NCI-H187 (cell line): ENCODE measurements at places on chromosomes 6 and 20.

- no peak for DNase-seq
These were observed 80.3 kb upstream of the RNF24 start for GRCh38 chr20:4095639-4096038.

GRCh38 chr6:13494137-13494536, 6.7 kb upstream of the GFOD1 start:
- DNase-seq: no peak

DNA sequence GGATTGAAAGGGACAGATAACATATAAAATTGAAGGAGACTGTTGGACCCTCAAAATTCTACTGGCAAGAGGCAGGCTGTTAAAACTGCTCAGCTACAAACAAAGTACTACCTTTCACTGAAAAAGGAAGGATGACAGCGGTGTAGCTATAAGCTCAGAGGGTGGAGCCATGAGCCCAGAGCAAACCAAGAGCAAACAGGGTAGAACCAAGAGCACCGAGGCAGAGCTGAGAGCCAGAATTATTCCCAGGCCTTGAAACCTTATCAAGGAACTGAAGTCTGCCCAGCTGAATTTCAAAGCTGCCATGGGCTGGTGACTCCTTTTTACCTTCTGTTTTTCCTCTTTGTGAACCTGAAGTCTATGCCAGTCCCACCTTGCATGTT, 74.7 kb upstream of the SLC4A11 start:
- no peak for DNase-seq

DNA sequence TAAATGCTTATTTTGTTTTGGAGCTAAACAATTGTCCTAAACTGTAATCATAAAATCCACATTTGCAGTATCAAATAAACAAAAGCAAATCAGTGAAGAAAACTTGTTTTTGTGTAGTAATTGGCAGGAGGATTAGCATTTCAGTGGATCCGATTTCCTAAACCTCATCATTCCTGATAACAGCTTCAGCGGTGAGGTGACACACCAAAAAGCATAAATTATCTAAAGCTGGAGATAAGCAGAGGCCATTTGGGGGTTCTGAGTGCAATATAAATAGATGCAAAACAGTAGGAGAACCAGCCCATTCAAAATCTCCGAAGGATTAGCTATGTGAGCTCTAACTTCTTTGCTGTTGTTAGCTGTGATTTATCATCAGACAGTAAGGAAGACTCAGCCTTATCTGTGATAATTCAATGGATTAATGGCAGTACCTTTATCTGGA, 235.8 kb downstream of the EPHA7 start:
- DNase-seq: no peak

DNA sequence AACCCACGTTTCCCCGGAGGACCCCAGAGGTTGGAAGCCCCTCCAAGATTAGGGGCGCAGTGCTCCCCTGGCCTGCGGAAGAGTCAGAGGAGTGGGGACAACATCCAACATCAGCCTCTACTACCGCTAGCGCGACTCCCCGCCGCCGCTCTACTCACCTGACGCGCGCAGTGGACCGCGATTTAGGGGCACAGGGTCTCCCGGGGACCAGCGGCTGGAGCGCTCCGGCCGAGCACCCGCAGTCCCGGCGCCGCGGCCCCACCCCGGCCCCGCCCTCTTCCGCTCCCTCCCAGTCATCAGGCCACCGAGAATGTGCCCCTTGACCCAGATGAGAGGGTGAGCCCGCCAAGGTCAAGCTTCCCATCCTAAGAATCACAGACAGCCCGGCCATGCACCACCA, at the start of gene ZFP57:
Gene ZFP57 (minus strand): TSS at position 249 of the 400 bp plus-strand sequence. CDS start 4,149 bp downstream, outside the sequence.
- DNase-seq: no peak

DNA sequence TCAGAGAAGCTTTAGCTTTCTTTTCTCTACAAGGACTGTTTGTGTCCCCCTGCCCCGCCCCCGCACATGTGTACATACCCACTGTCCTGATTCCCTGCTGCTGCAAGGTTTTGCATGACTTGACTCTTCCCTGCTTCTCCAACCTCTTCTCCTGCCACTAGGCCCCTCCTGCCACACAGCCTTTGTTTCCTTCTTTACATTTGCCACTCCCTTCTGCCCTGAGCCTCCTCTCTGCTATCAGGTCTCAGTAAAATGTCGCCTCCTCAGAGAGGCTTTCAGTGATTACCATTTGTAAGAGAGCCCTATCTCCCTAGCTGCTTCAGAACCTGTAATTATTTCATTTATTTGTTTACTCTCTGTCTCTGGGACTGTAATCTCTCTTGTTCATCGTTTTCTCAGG, 56.4 kb upstream of the VSTM2L start:
- peak; percentile 73 for DNase-seq

DNA sequence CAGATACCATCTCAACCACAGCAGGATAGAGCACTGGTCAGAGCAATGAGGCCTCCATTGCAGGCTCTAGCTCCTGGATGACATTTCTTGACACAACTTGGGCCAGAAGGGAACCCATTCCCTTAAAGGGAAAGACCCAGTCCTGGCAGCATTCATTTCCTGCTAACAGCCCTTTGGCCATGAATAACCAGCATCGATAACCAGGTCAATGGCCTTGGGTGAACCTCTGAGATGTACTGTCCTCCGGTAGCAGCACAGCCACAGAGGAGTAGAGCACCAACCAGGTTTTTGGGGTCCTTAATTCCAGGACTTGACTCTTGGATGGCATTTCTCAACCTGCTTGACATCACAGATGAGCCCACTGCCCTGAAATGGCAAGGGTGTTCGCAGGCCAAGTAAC, 71.2 kb upstream of the FKBP1C start:
- no peak for DNase-seq

DNA sequence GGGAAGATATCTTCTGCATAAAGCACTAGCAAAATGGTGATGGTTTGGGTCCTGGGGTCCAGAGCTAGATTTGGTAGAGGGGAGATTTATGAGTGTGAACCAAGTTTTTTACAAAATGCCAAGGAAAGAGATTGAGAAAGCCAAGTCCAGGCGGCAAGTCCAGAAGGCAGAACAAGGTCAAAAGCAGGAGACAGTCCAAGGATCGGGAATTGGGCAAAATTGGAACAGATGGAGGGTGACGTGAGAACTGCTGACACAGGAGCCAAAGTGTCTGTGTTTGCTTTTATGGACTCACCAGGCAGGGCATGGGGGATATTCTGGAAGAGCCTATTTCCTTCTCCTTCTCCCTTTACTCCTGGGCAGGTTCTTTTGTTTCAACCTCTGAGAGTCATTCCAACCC, 4.1 kb downstream of the NHLRC1 start:
- DNase-seq: no peak

GRCh38 chr6:39926668-39927067, 7.6 kb downstream of the MOCS1 start:
- DNase-seq: no peak

DNA sequence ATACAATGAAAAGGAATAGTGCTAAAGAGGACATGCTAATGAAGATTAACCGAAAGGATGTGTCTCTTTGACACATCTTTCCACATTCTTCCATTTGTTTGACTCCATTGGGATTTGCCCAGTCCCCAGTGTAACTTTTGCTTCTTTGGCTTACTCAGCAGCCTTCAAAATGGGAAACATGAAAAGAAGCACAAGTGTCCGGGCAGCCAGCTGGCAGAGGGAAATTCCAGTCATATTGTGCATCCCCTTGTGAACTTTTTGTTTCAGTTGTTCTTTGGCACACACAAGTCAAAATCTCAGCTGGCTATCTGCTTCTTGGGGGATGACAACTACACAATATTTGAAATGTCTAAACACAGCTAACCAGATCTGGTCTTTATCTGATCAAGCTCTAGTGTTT, 157.4 kb downstream of the OGFRL1 start:
- DNase-seq: no peak
